ENCODE measurements at places on chromosomes 12 and 14.

DNA sequence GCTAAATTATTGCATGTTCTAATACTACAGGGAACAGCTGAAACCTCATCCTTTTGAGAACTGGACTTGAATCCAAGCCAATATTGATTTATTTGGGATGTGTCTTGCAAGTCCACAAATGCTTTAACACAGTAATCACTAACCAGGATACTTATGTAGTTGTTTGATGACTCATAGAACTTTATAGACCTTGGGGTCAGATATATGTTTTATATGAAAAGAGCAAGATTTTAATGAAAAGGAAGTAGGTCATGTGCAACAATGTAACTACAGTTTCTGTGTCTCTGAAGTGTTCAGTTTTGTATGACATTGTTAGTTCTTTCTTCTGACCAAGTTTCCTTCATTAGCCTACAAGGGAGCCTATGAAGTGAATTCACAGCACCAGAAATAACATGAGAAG is 352.0 kb downstream of the ZFP36L1 start:
- DNase-seq = no peak

- DNase-seq = no peak
Observed at GRCh38 chr12:32476446-32476845, 77.1 kb downstream of the FGD4 start.

DNA sequence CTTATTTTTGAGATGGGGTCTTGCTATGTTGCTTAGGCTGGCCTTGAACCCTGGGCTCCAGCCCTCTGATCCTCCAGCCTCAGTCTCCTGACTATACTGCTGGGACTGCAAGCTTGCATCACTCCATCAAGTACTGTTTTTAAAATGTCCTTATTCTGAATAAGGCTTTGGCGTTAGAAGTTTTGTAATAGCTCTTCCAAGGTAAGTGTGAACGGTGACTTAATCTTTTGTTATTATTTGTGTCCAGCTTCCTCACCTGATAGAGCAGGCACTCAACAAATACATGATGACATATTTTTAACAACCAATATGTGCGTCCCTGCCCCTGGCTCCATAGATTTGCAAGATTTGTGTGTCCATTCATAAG is 1.4 kb downstream of the C1RL start:
- DNase-seq = no peak

DNA sequence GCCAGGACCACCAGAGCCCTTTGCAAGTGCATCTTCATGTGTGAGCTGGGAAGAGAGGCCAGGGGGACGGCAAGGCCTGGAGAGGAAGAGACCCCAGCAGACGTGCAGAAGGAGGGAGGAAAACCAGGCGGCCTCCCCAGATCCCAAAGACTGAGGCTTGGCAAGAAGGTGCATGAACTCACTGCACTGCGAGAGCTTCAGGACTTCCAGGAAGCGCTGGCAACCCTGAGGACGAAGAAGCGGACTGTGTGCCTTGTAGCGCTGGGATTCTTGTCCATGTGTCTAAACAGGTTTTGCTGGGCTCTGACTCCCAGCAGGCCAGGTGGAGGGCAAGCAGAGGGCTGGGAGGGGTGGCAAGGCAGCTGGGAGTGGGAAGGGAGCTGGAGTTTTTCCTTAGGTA is 939 bp downstream of the TGFB3 start:
- no peak for DNase-seq

DNA sequence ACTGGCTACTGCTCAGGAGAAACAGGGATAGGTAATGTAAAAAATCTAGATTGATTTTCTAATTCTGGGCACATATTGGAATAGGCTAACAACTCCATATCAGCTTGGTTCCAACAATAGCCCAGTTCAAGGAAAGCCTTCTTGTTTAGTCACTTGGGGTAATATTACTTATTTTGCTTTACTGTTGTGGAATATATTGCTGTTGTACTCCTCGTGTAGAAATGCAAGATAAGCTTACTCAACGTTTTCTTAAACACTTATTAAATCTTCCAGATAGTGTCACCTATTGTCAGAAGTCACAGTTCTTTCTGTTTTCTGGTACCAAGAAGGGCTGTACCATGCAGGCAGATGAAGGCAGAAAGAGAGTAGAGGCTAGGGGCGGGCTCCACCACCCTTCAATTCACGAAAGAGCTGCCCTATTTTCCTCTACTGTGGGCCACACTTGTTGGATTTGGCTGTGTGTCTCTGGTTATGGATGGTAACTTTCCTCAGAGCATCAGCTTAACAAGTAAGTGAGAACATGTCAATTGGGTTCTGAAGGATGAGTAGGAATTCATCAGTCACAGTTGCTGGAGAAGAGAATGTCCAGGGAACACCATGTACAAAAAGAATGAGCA is 38.0 kb downstream of the CLMN start:
- DNase-seq = no peak

- DNase-seq = no peak
Observed at GRCh38 chr12:38664661-38665269, 240.6 kb downstream of the CPNE8 start.

- DNase-seq = no peak
Observed at GRCh38 chr12:125038976-125039625, 26.1 kb upstream of the AACS start.

DNA sequence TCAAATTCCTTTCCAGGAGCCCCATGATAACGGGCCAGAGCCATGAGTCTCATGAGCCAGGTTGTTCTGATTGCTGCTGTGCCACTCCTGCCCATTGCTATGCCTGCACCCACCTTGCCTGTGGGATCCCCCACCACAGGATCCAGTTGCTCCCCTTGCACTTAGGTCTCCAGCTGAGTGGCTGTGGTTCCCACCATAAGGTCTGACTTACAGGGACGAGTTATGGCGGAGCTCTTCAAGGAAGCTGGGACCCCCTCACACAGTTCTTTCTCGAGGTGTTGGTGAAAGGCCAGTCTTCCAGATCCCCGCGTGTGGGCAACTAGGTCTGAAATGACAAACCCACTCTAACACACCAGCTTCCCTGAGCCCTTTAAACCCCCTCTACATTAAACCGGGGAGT is 111.9 kb upstream of the C14orf180 start:
- no peak for DNase-seq

DNA sequence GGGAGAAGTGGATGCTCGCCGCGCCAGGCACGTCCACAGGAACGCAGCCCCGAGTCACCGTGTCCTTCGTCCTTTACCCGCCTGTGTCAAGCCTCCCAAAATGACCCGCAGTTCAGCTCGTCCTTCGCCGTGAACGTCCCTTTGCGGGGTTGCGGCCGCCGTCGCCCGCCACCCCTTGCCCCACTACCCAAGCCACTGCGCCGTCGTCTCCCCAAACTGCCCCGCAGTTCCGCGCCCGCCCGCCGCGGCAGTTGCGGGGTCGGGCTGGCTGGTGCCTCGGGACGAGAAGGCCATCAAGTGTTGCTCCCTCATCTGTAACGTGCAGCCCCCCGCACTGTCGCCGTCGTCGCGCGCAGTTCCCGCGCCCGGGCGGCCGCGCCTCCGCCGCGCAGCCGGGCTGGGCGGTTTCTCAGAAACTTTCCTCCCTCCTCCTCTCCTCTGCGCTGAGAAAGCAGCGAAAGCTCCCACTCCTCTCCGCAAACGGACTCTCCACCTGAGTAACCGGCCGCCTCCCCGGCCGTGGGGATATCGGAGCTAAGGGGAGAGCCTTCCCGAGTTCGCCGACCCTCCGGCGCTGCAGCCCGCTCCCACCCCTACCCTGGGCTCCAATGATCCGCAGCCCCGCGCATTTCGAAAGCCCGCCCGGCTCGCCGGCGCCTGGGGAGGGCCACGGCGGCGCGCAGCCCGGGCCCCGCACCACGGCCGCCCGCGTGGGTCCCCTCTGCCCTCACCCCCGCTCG is 6.7 kb downstream of the CDKN1B start:
- no peak for DNase-seq

DNA sequence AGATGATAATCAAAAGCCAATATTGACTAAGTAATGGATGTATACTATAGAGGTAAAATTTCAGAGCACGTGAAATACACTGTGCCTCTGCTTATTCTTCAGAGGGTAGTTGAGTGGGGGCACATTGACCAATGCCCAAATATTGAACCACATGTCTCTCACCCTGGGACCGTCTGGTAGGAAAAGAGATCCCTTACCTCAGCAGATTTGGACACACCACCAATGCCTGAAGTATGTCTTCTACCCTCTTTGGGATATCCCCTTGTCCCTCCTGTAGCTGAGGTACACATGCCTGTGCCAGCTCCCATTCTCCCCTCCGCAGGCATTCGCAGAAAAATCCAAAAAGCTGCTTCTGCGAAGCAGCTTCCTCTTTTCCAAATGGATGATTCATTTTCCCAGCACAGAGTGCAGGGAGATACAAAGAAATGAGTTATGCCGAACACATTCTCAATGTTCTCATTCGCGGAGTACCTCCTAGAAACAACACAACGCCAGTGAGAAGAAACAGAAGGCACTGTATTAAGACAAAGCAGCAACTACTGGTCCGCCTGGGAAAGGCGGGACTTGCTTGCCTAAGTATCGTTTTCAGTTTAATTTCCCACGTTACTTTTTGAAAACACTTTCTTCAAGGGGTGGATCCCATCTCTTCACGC is 691 bp downstream of the ZFYVE26 start:
- no peak for DNase-seq

DNA sequence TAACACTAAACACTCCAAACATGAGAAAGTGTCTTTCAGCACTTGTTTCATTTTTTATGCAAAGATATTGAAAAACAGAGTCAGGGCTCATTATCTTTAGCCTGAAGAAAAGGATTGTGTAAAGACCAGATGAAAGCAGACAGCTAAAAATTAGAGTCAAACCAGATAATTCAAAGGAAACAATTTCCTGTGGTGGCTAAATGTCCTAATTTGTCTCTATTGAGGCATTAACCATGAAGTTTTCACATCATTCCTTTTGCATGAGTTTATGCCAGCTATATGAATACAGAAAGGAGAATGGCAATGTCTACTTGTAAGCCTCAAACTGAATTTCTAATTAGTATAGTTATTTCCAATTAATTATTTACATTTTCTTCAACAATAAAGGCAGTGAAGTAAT is 338.5 kb downstream of the FSCB start:
- DNase-seq = no peak

DNA sequence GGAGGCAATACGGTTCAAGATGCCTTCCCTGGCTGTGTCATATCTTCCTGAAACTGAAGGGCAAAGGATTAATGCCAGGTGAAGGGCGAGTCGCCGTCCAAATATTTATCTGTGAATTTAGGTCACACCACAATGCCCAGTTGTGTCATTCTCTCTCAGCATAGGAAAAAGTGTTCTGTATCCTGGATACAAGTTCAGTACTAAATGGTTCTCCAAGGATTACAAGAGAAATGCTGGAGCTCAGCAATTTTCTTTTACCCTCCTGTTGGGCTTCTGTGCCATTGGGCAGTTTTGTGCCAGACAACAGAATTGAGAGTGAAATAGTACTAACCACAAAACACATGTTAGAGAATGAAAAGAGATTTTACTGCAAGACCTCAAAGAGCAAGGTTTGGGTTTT is 493.9 kb downstream of the EGLN3 start:
- no peak for DNase-seq

GRCh38 chr14:90062822-90063539 is 1.2 kb downstream of the KCNK13 start:
- no peak for DNase-seq

DNA sequence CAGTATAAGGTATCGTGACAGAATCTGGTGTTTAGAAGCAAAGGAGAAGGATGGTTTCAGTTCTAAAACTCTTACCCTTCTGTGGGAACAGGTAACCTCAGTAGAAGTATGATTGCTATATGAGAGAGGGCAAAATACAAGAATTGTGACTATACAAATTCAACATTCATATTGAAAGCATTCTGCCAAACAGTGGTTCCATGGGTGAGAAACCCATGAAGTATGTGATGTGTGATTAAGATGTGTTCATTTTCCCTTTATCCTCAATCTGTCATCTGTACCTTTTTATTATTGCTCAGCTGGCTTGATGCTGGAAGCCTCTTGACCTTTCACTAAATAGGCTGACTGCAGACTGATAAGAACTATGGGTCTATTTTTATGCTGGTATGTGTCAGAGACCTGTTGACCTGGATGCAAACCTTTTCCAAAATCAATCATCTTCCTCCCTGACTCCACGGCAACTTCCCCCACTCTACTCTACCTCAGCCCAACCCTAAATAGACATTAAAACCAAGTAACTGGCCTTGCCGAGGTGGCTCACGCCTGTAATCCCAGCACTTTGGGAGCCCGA is 109.6 kb downstream of the STXBP6 start:
- DNase-seq = no peak

DNA sequence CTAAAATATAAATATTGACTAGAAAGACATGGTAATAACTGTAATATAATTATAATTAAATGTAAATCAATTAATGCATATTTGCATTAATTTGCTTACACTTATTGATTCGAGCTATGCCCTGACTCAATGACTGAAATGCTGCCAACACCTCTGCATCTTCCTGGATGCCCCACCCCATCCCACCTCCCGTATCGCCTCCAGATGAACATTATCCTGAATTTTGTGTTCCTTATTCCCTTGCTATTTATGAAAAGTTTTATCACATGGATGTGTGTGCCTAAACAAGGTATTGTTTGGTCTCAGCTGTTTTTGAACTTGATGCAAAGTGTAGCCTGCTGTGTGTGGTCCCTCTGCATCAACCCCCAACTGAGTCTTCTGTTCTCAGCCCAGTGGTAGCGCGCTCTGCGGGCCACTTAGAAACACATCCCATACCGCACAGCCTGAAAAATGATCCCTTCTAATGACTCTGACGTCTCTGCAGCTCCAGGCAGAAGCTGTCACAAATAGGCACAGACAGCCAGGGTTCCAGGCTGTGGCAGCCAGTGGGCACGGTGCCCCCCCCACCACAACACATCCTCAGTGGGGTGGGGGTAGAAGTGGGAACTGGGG is 96.5 kb downstream of the PRMT8 start:
- DNase-seq = no peak

DNA sequence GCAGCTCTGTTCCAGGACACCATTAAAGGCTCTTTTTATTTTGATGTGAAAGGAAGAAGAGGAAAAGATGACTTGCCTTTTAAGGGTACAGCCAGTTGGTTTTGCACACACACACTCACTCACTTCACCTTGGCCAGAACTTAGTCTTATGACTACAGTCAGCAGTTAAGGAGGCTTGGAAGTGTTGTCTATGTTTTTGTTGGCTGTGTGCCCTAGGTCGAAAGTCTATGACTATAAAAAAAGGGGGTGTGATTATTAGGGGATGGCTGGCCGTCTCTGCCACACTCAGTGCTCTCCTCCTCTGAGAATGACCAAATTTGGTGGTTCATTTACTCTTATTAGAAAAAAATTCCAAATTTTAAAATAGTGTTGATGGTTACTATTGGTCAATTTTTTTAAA is 139.5 kb upstream of the OTX2 start:
- DNase-seq = no peak
